Uterine smooth muscle cell (primary cell): ENCODE measurements at places on chromosomes 3 and 15. TPM values are rescaled to one million over a fixed set of nuclear protein-coding genes. Genes with fewer than 3 reads are reported as not detected.

IMPG2 gene
- total RNA-seq, result 0.25 and 0.44 TPM in 2 replicates

TGM4 gene
- total RNA-seq, result not detected in 2 replicates

ZNF280D gene
- total RNA-seq, result 27.9 and 31.2 TPM in 2 replicates

GCNT3 gene
- total RNA-seq, result 0.11 and 0.37 TPM in 2 replicates

NR2E3 gene
- 0.22 and 0.25 TPM in 2 replicates for total RNA-seq
